ENCODE measurements at places on chromosomes 11 and 22. TPM values are rescaled to one million over a fixed set of nuclear protein-coding genes. Genes with fewer than 3 reads are reported as not detected.

DNA sequence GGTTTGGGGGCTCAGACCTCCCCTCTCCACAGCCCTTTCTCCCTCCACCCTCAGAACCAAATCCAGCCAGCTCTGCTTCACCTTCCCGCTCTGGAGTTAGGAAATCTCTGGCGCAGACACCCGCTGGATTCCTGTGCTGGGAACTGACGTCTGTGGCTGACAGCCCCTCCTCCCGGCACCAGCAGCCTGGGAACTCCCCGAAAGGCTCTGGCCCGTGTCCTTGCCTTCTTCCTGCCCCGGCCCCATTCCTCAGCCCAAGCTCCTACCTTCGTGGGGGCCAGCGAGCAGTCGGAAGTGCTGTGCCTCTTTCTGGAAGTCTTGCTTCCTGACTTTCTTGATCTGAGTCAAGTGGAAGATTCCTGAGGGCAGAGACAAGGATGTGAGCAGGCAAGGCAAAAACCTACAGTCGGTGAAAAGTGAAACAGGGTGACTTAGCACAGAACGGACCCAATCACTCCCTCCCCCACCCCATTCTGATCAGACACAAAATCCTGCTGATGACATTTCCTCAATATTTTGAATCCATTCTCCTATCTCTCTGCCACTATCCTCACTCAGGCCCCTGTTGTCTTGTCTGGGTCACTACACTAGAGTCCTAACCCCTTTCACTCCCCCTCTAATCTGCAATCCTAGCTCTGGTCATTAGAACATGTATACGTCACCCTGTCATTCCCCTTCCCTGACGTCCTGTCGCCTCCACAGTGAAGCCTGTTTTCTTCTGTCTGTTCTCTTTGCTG, 34.1 kb downstream of the CHRDL2 start:
- peak; percentile 44 for DNase-seq

DNA sequence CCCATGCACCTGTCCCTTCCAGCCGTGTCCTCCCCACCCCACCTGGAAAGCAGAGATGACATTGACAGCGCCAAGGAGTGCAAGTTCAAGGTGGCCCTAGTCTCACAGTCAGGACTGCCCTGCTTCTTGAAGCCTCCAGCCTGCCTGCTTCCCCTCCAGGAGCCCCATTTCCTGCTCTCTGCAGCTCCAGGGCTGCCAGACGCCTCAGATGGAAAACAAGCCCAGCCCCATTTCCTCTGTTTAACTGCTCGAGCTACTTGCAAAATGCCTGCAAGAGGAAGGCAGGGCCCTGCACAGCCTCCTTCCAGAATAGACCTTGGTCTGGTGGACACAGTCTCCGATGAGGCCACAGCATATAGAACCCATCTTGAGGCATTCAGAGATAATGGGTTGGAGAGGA, 5.0 kb upstream of the DGKZ start:
- no peak for DNase-seq

DNA sequence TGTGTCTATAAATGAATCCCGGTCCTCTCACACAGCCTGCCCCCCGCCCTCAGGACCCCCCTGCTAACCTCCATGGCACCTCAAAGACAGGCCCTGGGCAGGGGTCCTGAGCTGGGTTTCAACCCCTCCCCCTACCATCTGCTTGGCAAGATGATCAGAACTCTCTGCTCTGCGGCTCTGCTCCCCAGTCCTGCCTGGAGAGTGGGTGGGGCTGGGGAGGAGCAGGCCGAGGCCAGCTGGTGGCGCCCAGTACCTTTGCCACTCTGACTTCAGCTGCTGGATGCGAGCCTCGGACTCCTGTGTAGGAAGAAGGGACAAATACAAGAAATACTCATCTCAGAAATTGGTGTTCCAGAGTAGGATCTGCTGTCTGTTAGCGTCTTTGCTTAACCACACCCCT, 15.0 kb downstream of the SUN2 start:
- no peak for DNase-seq

GRCh38 chr11:69511358-69512055, 30.0 kb downstream of the LINC01488 start:
- no peak for DNase-seq

DNA sequence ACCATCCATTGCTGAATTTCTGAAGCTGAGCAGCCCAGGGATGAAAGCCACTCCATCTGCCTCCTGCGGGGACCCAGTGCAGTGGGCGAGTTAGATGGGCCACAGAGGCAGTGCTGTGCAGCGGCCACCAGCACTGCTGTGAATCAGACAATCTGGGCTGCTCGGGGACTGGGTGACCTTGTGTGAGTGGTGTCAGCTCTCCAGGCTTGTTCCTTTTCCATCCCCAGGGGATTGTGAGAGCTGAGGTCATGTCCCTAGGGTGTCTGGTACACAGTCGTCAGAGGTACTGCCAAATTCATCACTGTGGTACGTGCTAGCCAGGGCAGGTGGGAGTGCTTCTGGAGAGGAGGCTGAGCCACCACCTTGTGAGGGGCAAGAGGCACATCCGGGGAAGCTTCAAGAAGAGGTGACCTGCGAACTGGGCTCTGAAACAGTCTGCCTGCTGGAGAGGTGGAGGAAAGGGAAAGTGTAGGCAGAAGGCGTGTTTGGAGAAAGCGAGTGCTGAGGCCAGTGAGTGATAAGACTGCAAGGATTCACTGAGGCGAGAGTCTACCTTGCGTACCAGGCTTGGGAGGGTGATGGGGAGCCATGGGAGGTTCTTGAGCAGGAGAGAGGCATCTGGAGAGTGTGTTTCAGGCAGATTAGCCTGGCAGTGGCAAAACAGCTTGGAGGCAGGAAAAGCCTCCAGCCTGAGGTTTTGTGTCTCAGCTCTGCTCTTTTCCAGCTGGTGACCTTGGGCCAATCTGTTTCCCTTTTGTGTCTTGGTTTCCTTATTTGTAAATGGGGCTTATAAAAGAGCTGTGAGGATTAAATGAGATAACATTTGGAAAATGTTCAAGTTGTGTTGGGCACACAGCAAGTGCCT, 22.7 kb downstream of the CACNA1I start:
- no peak for DNase-seq

DNA sequence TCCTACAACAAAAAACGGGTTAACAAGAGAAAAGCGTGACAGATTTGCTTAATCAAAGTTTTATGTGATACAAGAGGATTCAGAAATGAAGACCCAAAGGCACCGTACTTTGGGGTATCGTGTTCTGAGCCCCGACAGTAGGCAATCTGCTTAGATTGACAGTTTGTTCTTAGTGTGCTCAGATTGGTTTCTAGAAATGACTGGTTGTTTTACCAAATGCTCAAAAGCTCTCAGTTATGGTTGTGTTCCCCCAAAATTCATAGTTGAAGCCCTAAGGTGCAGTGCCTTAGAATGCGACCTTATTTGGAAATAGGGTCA, 102.7 kb downstream of the RASSF10 start:
- no peak for DNase-seq

DNA sequence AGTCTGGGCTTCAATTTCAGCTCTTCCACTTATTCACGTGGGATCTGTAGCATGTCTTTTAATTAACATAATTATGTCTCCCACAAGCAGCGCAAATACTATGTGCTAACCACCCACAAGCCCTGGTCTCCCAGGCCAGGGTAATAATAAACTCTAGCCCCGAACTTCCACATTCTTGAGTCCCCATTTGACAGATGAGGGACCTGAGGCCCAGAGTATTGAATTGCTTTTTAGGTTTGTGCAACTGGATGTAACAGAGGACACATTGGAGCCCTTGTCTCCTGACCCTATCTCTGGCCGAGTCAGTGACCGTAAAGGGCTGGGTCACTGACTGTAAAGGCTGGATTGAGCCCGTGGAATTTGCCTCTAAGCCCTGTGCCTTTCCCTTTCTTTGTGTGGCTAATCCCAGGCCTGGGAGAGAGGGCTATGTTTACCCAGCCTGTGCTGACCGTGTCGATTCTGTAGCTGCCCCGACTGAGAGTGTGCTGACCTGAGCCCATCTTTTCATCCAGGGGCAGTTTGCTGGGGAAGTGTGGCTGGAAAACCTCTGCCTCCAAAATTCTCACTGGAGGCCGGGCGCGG, 3.9 kb downstream of the CRYBB2 start:
- DNase-seq = no peak

GRCh38 chr11:130544266-130544665, 95.8 kb downstream of the ADAMTS15 start:
- DNase-seq = no peak

- no peak for DNase-seq
Measured at GRCh38 chr11:11279956-11280689, 72.9 kb downstream of the CSNK2A3 start.

DNA sequence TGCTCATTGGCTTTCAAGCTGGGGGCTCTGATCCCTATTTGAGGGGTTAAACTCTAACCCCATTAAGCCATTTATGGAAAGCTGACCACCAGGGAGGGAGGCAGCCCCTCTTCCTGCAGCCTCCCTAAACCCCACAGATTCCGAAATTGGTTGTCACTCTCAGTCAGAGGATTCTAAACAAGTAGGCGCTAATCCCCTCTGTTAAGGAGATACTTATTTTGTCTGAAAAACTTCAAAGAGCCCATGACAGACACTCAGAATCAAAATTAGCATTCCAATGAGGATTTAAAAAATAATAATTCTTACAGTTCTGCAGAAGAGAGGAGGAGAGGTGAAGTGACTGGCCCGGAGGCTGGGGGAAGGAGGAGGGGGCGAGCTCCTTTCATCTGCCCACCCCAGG, 69.7 kb upstream of the LMO1 start:
- no peak for DNase-seq

DNA sequence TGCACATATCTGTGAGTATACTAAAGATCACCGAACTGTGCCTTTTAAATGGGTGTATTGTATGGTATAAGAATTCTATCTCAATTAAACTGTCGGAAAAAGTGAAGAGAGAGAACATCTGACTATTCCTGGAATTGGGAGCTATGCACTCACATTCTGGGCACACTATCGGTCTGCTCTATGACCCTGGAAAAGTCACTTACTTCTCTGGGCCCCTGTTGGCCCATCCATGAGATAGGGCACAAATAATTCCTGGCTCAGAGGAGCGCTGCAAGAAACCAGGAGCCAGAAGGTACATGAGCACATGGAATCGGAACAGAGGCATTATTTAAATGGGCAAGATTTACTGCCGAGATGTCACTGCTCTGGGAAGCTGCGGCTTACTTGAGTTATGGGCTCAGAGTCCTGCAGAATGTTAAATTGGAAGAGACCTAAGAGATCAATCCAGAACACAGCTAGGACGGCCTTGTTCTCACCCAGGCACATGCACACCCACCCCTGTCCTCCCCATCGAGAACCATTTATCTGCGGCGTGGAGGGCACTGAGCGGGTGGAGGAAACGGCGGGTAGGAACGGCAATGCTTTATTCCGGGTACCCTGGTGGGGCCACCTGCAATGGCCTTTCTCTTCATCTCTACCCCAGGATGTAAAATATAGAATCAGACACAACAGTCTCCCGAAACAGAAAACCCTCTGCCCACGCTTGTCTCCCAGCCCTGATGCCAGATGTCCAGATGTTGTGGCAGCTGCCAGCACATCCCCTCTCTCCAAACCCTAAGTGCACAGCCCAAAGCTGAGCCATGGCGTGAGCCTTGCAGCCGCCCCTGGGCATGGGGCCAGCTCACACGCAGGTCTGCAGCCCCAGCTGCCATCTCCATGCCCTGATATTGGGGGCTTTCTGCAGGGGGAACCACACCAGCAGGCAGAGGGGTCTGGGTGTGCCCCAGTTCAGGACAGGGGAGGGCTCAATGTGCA, 142.4 kb downstream of the DSCAML1 start:
- DNase-seq = no peak

DNA sequence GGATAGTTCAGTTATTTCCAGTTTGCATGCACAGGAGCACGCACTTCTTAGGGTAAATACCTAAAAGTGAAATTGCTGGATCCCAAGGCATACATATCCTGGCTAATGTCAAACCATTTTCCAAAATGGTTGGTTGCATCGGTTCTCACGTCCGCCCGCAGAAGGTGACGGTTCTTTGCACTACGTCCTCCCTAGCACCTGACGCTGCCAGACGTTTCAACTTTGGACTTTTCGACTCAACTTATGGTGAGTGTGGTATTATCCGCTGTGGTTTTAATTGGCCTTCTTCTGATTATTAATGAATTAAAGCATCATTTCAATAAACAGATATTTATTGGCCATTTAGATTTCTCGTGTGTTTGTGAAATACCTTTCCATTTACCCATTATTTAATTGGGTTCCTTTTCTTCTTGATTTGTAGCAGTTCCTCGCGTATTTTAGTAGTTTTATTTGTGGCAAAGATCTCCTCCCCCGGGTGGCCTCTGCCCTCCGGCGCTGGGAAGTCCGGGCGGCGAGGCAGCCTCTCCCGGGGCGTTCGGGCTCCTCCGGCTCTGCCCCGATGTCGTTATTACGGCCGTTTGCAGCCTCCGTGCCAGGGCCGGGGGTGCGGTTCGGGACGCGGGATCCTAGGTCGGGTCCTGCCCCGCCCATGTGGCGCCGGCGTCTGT, at the start of gene JHY:
JHY (plus strand) TSS at position 571 of the 668 bp plus-strand sequence. CDS start 3,091 bp downstream, outside the sequence.
- peak; percentile 12 for DNase-seq

The TREH gene
- total RNA-seq = not detected

The DDIAS gene
- total RNA-seq = 0.22 TPM

- DNase-seq = no peak
Measured at GRCh38 chr11:10896493-10896892, 38.6 kb upstream of the ZBED5 start.

The ANO9 gene
- 0.78 TPM for total RNA-seq

- no peak for DNase-seq
Measured at GRCh38 chr22:27523711-27524110, 277.8 kb downstream of the MN1 start.

The ART1 gene
- total RNA-seq = 2.4 TPM

The RAB38 gene
- 0.59 TPM for total RNA-seq

DNA sequence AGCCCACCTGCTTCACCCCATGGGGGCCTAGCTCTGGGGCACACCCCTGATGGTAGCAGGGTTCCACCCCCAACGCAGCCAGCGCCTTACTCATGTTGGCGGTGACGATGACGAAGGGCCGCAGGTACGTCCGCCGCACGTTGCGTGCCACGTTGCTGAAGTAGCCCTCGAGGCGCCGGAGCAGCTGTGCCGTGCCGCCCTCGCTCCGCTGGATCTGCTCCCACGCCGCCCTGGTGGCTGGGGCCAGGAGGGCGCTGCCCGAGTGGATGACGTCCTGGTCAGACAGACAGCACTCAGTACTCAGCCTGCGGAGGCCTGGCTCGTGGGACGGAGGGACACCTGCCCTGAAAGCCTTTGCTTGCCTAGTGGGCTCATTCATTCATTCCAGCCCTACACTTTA, 50.8 kb downstream of the TRMU start:
- no peak for DNase-seq

DNA sequence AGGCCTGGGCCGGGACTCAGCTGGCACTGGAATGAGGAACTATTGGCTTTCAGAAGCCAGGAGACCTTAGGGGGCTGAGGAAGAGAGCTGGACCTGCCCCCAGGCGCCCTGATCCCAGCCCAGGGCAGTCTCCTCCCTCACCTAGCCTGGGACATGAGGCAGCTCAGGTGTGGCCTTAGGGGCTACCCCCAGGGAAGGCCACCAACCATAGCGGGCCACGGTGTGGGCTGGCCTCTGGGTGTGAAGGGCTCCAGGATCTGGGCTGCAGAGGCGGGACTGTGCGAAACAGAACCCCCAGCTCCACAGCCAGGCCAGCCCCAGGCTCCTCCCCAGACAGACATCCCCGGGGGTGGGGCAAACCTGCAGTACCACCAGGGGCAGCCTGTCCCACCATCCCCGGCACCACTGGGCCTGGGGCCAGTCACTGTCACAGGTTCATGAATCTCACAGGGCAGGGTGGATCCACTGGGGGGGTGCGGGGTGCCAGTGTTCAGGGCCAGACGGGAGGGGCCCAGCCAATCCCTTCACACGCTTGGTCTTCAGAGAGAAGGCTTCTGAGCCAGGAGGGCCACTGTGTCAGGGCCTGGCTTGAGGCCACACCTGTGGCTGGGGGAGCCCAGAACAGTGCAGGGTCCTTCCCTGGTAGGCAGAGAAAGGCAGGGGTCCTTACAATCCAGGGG, 3.5 kb downstream of the PLXNB2 start:
- no peak for DNase-seq

- DNase-seq = no peak
Measured at GRCh38 chr11:134330611-134331353, 1.0 kb upstream of the GLB1L2 start.
